ENCODE measurements at places on chromosomes 11 and 22. TPM values are rescaled to one million over a fixed set of nuclear protein-coding genes. Genes with fewer than 3 reads are reported as not detected.

DNA sequence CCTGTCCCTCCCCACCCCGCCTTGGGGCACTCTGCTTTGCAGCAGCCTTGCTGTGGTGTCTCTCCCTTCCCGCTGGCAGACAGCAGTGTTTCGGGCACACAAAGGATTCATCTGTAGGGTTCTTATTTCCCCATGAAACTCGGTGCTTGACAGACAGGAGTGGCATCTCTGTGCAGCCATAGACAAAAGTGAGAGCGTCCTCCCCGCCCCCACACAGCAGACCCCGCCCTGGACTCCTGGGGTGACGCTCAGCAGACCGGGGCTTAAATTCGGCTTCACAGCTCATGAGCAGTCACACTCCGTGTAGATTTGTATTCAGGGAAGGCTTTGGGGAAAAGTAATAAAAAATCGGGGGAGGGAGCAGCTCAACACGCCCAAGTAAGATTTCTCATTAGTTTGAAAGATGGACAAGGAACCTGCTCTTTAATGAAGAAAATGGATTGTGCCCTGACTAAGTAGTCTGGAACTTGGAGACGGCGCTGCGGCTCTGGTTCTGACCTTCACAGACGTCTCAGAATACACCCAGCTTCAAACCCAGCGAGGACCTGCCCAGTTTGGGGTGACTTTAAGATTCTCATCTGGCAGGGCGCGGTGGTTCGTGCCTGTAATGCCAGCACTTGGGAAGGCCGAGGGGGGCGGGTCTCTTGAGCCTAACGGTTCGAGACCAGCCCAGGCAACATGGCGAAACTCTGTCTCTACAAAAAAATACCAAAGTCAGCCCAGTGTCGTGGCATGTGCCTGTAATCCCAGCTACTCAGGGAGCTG, 136.0 kb downstream of the CACNA1I start:
- no peak for DNase-seq

- DNase-seq = no peak
Observed at GRCh38 chr11:15673408-15673831, 558.7 kb downstream of the INSC start.

DNA sequence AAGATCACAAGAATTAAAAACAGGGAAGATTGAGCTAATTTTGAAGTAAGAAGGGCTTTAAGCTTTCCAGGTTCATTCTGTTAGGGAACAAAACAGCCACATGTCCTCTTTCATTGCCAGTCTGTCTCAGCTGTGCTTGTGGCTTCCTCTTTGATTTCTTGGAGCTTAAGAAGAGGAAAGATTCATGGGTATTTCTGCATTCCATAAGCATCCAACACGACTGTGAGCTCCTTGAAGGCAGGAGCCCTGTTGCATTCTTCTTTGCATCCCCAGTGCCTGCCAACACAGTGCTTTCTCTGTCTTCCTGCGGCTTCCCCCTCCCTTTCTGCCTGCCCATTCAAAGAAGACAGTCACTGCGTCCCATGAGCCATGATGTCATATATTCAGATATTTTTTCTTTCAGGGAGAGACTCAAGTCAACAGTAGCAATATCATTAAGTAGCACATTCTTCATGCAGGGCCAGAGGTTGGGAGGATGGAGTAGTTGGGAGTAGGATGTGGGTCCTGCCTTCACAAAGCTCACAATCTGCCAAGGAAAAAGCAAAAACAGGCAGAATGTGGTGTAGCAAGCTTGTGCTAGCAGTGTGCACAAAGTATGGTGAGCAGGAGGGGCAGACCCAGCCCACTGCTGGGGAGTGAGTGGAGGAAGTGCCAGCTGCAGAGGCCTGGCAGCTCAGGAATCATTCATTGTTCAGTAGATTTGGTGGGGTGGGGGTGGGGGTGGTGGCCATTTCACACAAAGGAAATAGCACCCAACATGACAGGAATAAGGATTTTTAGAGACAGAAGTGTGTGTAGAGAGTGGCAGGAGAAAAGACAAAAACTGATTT, 162.1 kb upstream of the RASSF10 start:
- DNase-seq = no peak

DNA sequence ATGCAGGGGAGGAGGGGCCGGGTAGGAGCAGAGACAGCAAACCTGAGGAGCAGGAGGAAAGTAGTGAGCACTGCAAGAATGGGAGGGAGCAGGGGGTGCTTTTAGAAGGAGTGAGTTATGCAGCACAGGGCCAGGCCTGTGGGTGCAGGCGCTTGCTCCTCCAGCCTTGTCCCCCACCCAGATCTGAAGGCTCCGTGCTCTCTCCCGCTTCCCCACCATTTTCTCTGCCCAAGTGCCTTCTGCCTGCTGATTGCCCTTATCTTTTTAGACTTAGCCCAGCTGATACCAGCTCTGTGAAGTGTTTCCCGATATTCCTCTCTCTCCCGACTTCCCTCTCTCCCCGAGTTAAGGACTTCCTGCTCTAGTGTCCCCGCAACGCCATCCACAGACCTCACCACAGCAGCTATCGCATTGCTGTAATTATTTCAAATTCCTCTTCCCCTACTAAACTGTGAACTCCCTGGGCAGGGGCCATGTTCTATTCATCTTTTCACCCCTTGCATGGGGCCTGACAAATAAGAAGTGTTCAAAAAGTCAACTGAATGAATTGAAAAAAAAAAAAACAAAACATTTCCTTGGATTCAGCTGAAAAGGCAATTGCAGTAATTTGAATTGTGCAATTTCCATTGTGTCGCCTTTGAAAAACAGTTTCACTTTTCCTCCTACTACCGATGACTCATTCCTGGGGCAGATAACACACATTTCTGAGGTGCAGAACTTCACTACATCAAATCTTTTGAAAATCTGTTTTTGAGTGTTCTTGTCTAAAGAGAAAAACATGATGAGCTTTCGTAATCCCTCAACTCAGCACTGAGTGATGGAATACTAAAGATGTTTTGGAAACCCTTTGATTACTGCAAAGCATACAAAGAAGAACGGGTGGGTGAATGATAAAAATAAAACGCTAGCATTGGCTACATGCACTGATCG, 69.7 kb upstream of the BMAL1 start:
- no peak for DNase-seq

GRCh38 chr11:115522302-115522701, 18.1 kb upstream of the CADM1 start:
- no peak for DNase-seq

DNA sequence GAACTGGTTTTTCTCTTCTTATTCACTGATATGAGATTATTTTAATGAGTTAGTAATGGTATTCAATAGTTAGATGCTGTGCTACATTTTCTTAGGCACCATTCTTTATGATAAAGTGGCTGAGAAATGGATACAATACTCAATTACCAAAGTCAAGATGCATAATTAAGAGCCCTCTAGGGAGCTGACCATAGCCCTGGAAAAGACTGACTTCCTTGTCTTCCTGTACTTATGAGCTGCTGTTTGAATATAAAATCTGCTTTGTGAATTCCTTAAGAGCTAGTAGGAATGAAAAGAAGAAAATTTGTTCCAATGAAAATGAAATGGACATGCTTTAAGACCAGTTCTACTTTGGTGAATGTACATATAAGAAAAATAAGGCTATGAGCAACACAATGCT, 452.3 kb downstream of the KCNA4 start:
- no peak for DNase-seq

FAM181B gene
- not detected for total RNA-seq

CRYBB2 gene
- not detected for total RNA-seq

CASP1 gene
- 11.5 TPM for total RNA-seq

PDGFB gene
- 0.84 TPM for total RNA-seq

RAB1B gene
- total RNA-seq = 120 TPM

All from activated T-cell treated with anti-CD3 and anti-CD28 coated beads, Interleukin-2, amount 50 U/mL, for 4 hours (primary cell).